ENCODE measurements at places on chromosomes 4 and X.

DNA sequence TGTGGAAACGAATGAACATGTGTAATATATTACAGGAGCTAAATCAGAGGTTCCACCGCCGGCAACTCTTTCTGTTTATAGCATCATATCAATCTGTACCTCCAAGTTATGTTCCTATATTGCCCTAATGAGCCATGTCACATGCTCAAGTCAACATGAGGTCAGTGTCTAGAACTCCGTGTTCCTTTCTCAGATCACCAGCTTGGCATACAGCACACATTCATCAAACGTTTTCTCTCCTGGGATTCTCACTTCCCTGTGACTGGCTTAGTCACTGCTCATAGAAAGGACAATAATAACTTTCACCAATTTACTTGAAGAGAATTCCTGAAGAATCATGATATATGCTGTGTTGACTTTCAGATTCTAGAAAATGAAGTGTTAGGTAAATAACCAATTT is 532.0 kb upstream of the SPANXN1 start:
- no peak for DNase-seq

GRCh38 chr4:168849997-168850396 is 160.1 kb downstream of the CBR4 start:
- no peak for DNase-seq

DNA sequence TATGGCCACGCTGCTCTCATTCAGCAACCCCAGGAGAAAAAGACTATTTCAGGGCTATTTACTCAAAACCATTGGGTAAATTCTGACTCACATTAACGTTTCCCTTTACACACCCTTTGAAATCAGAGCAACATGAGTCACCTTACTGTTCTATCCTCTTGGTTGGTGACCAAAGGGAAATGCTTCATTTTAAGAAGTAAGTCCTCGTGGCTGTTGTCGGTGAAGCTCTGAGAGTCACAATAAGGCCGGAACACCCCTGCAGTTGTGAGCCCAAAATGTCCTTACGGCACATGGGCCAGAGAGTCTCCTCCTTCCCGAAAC is 56.3 kb upstream of the SPRY1 start:
- DNase-seq = no peak

- no peak for DNase-seq
These were observed 8.9 kb upstream of the AGA start for GRCh38 chr4:177451108-177451500.

GRCh38 chrX:20315140-20315539 is 48.4 kb upstream of the RPS6KA3 start:
- DNase-seq = no peak

DNA sequence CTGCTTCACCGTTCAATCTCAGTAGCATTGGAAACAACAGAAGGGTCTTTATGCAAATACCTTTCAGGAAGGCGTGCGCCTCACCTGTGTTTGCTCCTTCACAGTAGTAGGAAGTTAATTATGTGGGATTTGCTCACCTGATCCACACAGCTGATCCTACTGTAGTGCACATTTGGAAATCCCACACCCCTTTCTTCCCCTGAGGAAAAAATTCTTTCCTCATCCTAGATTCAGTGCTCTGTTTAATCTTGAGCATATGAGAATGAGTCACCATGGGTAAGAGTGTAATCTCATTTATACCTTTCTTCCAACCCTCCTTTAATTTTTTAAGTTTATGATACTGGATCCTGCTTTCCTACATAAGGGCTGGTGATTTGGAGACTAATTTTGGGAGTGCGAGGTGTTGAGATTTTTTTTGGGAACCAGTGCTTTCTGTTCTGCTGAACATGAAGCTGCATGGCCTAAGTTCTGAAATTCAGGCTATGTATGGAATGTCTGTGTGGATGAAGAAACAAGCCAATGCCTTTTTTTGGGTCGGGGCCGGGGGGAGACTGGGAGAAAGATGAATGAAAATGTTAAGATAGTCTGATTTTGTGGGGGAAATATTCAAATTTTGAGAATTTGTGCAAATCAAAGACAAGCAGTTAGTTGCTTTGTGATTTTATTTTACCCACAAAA is 19.0 kb downstream of the GAB1 start:
- no peak for DNase-seq

GRCh38 chrX:120568035-120568434 is 7.3 kb upstream of the CUL4B start:
- DNase-seq = no peak

DNA sequence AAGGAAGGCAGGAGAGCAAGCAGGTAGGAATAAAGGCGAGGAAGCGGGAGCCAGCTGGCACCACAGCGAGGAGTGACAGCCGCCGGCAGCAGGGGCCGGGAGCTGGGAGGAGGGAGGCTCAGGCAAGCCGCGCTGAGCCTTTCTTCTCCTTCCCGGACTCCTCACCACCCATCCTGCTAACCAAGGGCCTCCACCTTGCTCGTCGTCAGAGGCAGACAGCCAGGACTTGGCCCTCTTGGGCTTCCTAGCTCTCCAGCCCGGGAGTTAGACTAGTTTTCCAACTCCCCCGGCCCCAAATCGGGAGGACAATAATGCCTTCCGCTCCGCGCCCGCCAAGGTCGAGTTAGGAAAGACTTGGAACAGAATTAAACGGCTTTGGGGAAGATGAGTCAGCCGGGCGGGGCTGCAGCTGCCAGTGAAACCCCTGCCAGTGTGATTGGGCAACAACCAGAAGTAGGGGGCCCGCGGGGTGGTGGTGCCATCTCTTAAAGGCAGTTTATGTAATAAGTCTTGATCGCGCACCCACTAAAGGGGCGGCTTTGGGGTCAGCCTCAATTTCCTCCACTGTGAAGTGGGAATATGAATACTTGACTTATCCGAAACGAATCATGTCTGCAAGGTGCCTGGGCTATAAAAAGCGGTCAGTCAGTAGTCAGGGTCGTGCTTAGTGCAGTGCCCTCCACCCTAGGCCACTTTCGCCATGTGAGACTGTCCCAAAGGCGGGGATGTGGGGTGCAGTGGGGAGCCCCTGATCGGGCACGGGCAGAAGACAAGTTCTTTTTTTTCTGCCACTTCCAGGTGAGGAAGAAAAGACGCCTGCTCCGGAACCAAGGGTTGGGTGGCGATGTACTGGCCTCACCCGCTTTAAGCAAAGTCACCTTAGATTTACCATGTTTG is 6.7 kb upstream of the HSD17B10 start:
- DNase-seq = peak; percentile 21

GRCh38 chrX:111244235-111244750 is 26.0 kb downstream of the CAPN6 start:
- peak; percentile 50 for DNase-seq

- DNase-seq = no peak
These were observed 1056.7 kb downstream of the STIM2 start for GRCh38 chr4:27917381-27917780.

DNA sequence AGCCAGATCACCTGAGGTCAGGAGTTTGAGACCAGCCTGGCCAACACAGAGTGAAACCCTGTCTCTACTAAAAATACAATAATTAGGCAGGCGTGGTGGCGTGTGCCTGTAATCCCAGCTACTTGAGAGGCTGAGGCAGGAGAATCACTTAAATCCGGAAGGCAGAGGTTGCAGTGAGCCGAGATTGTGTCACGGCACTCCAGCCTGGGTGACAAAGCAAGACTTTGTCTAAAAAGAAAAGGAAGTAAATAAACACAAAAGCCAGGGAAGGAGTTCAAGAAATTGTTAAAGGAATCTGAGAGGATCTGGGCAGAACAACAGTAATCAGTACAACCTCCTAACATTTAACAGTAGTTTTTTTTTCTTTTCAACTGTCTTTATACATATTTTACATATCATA is 48.7 kb upstream of the ARHGEF6 start:
- DNase-seq = no peak

- no peak for DNase-seq
These were observed 57.5 kb downstream of the MTM1 start for GRCh38 chrX:150625875-150626274.

DNA sequence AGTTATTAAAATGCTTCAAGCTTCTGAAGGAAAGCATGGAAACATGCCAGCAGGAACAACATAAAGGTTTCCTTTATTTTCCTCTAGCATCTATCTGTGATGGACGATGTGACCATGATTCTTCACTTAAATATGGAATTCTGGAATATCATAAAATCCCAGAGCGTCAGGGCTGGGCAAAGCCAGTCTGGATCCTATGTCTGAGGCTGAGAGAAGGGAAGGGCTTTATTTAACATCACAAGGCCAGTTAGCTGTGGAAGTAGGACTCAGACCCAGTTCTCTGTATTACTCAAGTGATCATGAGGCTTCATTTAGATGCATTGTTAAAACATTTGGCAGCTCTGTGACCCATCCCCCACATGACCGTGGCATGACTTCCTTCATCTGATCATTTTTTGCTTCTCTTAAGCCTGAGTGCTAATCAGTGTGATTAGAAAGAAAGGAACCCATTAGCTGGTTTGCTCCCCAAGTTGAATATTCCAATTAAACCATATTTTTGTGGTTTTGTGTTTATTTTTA is 40.9 kb upstream of the EOLA2 start:
- no peak for DNase-seq

DNA sequence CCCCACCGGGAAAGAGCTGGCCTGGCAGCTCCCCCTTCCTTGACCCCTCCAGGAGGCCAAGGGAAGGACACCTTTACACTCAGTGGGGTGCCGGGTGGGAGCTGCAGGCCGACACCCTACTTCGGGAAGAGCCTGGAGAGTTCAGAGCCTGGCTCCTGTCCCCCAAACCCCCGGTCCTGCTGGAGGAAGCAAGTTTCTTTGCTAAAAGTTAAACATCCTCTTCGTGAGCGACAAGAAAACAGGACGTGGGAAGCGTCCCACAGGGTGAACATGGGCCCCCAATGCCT is 2.4 kb upstream of the FTSJ1 start:
- DNase-seq = no peak

GRCh38 chr4:9989918-9990635 is 31.2 kb downstream of the SLC2A9 start:
- DNase-seq = no peak

DNA sequence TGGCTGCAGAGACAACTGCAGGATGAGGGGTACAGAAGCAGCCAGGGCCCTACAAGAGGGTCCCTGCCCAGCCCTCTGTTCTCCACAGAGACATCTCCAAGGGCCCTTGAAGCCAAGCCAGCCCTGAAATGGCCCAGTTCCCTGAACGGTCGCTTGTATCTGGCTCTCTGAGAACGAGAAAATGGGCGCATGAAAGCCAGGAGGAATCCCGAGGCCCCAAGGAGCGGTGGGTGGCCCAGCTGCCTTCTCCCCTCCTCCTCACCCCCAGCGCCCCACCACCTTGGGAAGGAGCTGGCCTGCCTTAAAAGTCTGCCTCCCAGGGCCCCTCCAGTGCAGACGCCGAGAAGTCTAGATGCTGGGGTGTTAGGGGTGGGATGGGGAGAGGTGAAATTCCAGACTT is 5.7 kb downstream of the ZNF185 start:
- no peak for DNase-seq

GRCh38 chr4:141792164-141792563 is 155.8 kb downstream of the IL15 start:
- DNase-seq = no peak

GRCh38 chr4:6180841-6181631 is 19.3 kb downstream of the JAKMIP1 start:
- DNase-seq = no peak

DNA sequence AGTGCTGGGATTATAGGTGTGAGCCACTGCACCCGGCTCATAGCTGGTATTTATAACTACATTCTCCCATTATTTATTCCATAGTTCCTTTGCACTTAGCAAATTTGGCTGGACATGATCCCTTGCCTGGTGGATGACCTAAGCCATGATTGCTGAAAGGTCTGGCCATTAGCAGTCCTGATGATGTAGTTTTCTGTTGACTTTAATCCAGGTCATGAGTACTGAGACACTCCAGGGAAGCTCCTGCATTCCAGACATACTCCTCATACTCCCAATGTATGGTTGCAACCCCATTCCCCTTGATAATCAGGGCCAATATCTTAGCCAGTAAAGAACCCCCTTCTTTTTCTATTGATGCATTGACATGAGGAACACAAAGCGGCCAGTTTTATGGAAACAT is 24.4 kb upstream of the MGST2 start:
- DNase-seq = no peak

DNA sequence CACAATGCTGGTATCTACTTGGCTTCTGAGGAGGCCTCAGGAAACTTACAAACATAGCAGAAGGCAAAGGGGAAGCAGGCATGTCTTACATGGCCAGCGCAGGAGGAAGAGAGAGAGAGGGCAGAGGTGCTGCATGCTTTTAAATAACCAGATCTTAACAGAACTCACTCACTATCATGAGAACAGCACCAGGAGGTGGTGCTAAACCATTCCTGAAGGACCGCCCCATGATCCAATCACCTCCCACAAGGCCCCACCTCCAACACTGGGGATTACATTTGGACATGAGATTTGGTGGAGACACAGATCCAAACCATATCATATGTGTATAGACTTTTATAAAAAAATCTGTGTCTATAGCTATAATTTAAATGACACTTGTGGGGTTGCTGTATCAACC is 48.6 kb upstream of the ERVMER34-1 start:
- no peak for DNase-seq

DNA sequence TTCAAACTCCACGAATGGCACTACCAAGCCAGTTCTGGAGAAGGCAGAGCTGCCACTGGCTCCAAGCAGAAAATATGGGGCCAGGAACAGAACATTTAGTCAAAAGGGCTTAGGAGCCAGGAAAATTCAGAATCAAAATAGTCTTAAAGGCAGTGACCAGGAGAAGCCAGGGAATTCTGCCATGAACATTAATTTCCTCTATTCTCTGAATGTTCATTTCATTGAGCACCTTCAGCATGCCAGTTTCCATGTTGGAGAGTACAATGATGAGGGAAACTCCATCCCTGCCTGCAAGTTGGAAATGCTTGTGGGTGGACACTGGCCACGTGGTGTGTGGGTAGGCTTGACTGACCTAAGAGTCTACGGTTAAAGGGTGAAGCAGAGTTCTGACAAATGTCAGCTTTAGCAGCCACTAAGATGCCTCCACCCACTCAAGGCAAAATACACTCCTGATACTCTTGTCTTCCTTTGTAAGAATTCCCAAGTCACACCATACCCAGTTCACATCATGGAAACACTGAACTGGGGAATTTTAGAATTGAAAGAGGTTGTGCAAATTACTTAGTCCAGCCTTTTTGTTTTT is 190.1 kb upstream of the C1QTNF7 start:
- DNase-seq = no peak

GRCh38 chr4:153655002-153655541 is 29.0 kb upstream of the TLR2 start:
- DNase-seq = no peak
